ENCODE measurements at places on chromosomes 3 and 15.

DNA sequence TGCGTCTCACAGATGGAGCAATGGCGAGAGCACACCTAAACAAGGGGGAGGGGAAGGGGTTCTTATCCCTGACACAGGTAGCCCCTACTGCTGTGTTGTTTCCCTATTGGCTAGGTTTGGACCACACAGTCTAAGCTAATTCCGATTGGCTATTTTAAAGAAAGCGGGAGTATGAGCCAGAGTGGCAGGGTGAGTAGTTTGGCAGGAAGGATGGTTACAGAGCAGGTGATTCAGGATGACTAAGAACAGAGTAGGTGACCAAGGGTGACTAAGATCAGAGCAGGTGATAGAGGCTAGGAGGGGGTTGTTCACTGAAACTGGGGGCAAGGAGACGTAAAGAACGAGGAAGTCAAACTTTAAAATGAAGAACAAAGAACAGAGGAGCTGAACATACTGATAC lies 511.8 kb downstream of the EDEM1 start:
- DNase-seq = no peak

DNA sequence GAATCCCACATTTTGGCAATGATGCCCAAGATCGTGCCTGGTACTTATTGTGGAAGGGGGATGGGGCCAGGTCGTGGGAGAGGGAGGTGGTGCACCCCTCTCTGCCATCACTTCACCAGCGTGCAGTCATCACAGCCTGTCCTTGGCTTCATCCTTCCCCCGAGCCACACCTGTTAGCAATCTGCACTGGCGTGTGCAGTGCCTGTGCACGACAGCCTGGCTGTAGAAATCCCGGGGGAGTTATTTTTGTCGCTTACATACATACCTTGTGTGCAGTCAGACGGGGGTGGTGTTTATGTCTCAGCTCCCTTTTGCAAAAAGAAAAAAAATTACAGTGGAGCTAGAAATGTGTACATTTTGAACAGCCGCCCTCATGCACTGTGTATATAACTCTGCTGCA lies 216.0 kb downstream of the TLE3 start:
- no peak for DNase-seq

GRCh38 chr3:151443583-151443982 lies 17.3 kb downstream of the IGSF10 start:
- no peak for DNase-seq

DNA sequence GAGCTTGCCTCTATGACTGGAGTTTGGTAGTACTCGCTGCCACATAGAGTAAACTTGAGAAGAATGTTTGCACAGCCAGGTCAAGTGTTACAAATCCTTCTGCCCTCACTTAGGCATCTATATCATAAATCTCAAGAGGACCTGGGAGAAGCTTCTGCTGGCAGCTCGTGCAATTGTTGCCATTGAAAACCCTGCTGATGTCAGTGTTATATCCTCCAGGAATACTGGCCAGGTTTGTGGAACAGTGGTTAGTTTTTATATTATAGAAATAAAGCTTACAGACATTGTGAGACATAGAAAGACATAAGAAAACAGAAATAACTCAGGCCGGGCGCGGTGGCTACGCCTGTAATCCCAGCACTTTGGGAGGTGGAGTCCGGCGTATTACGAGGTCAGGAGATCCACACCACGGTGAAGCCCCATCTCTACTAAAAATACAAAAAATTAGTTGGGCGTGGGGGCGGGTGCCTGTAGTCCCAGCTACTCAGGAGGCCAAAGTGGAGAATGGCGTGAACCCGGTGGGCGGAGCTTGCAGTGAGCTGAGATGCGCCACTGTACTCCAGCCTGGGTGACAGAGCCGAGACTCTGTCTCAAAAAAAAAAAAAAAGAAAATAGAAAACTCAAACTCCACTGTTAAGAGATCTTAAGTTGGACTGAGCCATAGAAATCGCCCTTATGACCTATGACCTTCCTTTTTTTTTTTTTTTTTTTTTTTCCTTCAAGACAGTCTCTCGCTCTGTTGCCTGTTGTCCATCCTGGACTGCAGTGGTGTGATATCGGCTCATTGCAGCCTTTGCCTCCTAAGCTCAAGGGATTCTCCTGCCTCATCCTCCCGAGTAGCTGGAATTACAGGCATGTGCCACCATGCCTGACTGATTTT lies 2.2 kb downstream of the RPSA start:
- DNase-seq = no peak

DNA sequence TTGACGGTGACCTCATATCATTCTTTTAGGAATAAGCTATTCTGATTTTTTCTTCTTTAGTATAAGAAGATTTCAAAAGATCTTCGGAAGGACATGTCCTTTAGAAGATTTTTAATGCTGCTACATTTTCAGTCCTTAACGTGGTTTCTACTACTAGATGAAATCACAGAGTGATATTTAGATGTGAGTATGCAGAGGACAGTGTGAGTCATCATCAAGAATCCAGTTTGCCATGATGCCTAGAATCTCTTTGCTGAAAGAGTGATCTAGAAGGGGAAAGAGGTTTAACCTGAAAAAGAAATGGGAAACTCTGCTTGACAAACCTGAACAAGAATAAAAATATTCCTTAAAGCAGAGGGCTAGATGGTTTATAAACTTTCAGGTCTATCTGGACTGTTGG lies 43.2 kb downstream of the SLC7A14 start:
- DNase-seq = no peak

DNA sequence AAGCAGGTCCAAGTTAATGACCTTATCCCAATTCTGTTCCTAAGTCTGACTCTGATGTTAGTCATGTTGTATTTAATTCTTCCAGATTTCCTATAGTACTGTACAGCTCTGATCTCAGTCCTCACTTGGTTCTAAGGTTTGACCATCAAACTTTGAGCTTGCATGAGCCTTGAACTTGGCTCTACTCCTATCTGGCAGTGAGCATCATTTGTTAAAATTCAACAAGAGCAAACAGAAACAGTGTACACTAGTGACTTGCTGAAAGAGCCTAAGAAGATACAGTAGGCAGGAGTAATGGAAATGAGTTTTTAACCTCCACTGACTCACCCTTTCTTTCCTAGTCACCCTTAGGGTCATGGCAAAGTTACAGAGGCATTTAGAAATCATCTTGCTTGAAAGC lies 451.1 kb upstream of the TPRG1 start:
- DNase-seq = no peak

DNA sequence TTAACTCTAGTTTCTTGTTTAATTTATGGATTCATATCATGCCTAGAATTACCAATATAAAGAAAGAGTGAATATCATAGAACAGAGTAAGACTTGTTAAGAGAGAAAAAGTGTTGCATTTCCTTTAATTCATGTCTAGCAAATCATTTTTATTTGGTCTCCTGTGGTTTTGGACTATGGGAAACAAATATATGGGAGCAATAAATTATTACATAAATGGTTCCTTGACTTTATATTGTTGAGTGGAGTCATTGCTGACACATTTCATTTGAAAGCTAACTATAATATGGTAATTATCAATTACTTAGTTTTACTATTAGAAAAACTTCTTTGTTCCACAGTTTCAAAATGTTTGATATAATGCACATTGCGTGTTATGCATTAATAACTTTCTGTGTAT lies 144.7 kb upstream of the CGNL1 start:
- no peak for DNase-seq

DNA sequence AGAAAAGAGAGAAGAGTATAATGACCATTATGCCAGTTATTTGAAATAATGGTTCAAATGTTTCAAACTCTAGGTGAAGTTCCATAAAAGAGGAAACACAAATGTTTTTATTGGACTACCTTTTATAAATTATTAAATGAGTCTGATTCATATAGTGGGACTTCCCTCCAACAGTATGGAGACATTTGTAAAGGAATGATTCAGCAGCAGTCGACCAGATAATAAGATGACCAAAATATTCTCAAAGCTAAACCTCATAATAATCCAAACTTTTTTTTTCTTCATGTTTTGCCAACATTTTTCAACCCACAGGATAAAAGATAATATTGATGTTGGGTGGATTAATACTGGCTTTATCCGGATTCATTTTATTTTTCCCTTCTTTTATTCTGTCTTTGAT lies 18.8 kb downstream of the TIPARP start:
- no peak for DNase-seq

GRCh38 chr3:13954741-13955483 lies 75.0 kb upstream of the WNT7A start:
- no peak for DNase-seq

GRCh38 chr15:44023176-44023575 lies 171.9 kb downstream of the FRMD5 start:
- DNase-seq = no peak

GRCh38 chr15:89802986-89803824 lies 11.4 kb downstream of the ANPEP start:
- no peak for DNase-seq

- DNase-seq = no peak
Measured at GRCh38 chr3:8607234-8608040, 37.2 kb downstream of the SSUH2 start.

GRCh38 chr3:43413676-43414368 lies 127.5 kb downstream of the SNRK start:
- no peak for DNase-seq

GRCh38 chr3:149898771-149899170 lies 71.9 kb downstream of the PFN2 start:
- DNase-seq = no peak

GRCh38 chr3:128492671-128493569 lies at the start of gene GATA2:
GATA2 (minus strand) TSS chr3:128493201; CDS start chr3:128487031, 6,170 bp downstream.
- DNase-seq = no peak

DNA sequence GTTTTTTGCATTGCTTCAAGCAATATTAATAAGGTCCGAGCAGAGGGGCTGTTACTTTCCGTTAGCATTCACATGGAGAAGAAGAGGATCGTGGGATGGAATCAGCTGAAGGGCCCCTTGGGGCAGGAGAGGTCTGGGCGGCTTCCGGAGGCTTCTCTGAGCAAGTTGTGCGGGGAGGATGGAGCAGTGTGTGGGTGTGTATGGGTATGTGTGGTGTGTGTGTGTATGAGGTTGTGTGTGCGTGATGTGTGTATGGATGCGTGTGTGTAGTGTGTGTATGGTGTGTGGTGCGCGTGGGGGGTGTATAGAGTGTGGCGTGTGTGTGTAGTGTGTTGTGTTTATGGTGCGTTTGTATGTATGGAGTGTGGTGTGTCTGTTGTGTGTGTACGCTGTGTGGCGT lies 25.8 kb downstream of the GABRA5 start:
- DNase-seq = no peak

- DNase-seq = no peak
Measured at GRCh38 chr15:90099868-90100831, 2.1 kb downstream of the IDH2 start.

- no peak for DNase-seq
Measured at GRCh38 chr3:197837282-197837681, 46.2 kb downstream of the LRCH3 start.

- DNase-seq = no peak
Measured at GRCh38 chr3:195397524-195397923, 45.3 kb downstream of the ACAP2 start.

DNA sequence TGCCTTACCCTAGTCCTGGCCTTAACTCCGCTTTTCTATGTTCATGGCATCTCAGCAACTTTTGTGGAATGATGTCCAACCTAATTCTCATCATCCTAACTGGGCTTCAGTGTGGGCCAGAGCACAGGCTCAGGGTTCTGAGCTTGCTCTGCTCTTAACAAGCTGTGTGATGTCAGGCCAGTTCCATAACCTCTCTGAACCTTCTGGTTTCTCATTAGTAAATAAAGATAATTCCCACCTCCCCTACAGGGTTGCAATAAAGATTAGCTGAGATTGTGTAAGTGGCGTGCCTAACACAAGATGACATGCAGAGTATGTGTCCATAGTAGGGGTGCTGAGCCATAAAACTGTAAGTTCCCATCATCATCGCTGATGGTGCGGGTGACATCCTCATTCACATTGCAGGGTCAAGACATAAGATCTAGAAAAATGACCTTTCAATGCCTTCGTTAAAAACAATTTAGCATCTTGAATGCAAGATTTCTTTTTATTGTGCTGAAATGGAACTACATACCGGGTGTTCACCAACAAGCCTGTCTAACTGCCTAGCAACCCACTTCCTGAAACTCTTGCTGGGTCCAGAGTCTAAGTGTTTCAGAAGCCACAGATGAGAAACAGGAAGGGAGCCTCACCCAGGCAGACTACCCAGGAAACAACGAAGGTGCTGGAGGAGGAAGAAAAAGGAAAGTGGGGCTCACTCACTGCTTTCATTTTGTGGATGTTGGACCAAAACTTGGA lies 36.2 kb downstream of the CDCP1 start:
- peak; percentile 9 for DNase-seq

- no peak for DNase-seq
Measured at GRCh38 chr3:183460081-183461055, 31.9 kb upstream of the MCF2L2 start.

GRCh38 chr3:39176025-39176714 lies 16.2 kb downstream of the XIRP1 start:
- no peak for DNase-seq

GRCh38 chr3:29186982-29187725 lies 93.7 kb upstream of the RBMS3 start:
- no peak for DNase-seq

DNA sequence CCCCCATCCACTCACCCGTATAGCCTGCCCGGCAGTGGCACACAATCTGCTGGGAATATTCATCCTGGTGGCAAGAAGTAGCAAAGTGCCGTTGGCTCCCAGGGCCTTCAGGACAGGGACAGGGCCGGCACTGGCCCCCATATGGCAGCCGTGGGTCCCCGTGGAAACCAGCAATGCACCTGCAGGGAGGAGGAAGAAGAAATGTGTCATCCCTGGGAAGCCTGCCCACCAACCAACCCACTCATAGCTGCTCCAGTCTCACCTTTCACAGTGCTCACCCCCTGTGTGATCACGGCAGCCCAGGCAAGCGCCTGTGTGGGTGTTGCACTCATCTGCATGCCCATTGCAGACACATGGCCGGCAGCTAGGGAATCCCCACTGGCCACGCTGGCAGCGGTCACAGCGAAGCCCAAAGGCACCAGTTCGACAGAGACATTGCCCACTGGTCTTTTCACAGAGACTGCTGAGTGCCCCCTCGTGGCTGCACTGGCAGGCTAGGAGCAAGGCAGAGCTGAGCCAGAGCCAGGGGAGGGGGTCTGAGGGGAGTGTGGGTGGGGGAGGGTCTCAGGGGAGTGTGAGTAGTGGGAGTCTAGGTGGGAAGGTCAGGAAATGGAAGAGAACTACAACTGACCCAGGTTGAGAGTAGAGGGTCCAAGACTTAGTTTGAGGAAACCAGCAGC lies 4.5 kb upstream of the USP19 start:
- DNase-seq = no peak

- DNase-seq = no peak
Measured at GRCh38 chr3:37114251-37115145, 59.9 kb downstream of the LRRFIP2 start.

DNA sequence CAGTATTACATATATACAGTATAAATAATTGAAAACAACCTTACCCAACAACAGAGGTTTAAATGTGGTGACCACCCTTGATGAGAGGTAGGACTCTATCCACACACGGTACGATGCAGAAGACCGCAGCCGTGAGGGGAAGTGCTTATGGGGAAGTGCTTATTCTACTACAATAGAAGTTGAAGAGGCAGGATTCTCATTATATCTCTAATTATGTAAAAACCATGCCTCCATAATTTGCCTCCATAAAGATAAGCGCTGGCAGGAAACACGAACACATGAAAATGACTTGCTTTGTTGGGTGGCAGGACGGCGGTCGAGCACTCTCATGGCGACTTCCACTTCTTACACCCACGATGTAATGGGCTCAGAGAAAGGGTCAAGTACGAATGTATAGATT lies 7.2 kb upstream of the MUC13 start:
- DNase-seq = no peak

All from stimulated activated CD8-positive, alpha-beta memory T cell treated with anti-CD3 and anti-CD28 coated beads, Interleukin-7, amount 100 ng/mL, for 1 hour (primary cell).